Chondrocyte (in vitro differentiated cells): ENCODE measurements at places on chromosomes 5 and 9. TPM values are rescaled to one million over a fixed set of nuclear protein-coding genes. Genes with fewer than 3 reads are reported as not detected.

- peaks cover 15% of the 10 kb centered on the region for H3K4me1 ChIP-seq
- no peaks in the 10 kb centered on the region for H3K36me3 ChIP-seq
- no peaks in the 10 kb centered on the region for H3K27me3 ChIP-seq
- no peak overlapping the region for H3K27ac ChIP-seq
- no peak overlapping the region for H3K4me3 ChIP-seq
Measured at GRCh38 chr5:53127107-53127506, 17.6 kb upstream of the MOCS2 start.

- H3K36me3 ChIP-seq = no peaks in the 10 kb centered on the region
- no peak overlapping the region for H3K4me3 ChIP-seq
- no peak for DNase-seq
Measured at GRCh38 chr5:67680099-67680498, 483.5 kb upstream of the CD180 start.

Gene PHYKPL
- total RNA-seq = 40.0 to 49.1 TPM (median 43.8 TPM) in 3 replicates

Gene CSF1R
- 0.62 to 1.7 TPM (median 0.65 TPM) in 3 replicates for total RNA-seq

Gene EIF4E1B
- total RNA-seq = not detected in 3 replicates

DNA sequence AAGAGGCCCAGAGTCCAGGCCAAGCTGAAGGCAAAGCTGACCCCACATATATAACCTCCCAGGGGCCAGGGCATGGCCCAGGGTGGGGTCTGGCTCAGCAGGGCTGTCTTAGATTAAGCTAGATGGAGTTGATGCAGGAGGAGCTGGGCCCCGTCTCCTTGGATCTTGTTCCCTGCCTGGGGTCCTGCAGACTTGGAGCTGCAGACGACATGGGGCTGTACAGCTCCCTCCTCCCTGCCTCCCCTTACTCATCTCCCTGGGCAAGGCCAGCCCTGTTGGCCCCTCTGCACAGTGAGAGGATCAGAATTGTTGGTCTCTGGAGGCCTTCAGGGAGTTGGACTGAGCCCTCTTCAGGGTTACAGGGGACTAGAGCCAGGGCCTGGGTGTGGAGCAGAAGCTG is 134.9 kb downstream of the RGS3 start:
- H3K27me3 ChIP-seq = no peaks in the 10 kb centered on the region
- no peak overlapping the region for H3K4me3 ChIP-seq
- peaks cover 14% of the 10 kb centered on the region for H3K36me3 ChIP-seq
- H3K27ac ChIP-seq = peak overlapping the region; percentile 54

Gene COL5A1
- 2,235 to 2,410 TPM (median 2,315 TPM) in 3 replicates for total RNA-seq

DNA sequence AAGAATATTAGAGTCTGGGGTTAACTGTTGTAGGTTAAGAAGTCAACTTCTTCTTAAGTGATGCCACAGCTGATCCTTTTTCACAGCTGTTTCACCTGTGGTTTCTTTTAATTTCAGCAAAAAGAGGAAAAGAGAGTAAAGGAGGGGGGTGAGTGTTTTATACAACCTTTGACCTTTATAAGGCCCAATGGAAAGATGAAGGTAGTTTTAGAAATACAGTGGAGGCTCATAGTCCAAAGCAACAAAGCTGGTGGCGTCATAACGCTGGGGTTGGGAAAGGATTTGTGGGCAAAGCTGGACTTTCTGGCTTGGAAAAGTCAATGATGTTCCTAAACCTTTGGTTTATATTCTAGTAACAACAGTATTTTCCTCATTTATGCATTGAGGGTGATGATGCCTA is 49.5 kb downstream of the RCL1 start:
- peaks cover 29% of the 10 kb centered on the region for H3K4me1 ChIP-seq
- DNase-seq = no peak
- peaks cover 12% of the 10 kb centered on the region for H3K36me3 ChIP-seq
- H3K4me3 ChIP-seq = no peak overlapping the region
- H3K27ac ChIP-seq = no peak overlapping the region

Gene CD274
- total RNA-seq = 0.12 to 0.67 TPM in 2 of 3 replicates, not detected in the other

Gene PCDHGA7
- 0.17 to 0.31 TPM (median 0.28 TPM) in 3 replicates for total RNA-seq

Gene CLIC3
- 4.9 to 5.5 TPM in 2 of 3 replicates, not detected in the other for total RNA-seq

DNA sequence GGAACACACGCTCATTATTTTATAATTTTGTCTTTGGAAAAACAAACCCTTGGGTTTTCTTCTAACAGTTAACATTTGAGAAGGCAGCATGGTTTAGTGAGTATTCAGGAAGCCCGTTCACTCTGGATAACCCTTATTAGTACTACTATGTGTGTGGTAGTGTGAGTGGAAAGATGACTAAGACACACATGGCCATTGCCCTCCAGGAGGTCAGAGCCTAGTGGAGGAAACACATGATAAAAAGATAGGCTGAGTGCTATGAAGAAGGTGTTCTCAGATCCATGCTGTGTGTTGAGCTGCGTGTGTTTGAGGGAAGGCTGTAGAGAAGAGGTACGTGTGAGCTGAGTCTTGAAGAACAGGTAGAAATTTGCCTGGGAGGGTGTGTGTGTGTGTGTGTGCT is 8.4 kb downstream of the C5orf47 start:
- no peak for DNase-seq
- peaks cover 36% of the 10 kb centered on the region for H3K27me3 ChIP-seq
- no peak overlapping the region for H3K27ac ChIP-seq
- H3K4me1 ChIP-seq = no peaks in the 10 kb centered on the region
- no peaks in the 10 kb centered on the region for H3K36me3 ChIP-seq
- no peak overlapping the region for H3K4me3 ChIP-seq

DNA sequence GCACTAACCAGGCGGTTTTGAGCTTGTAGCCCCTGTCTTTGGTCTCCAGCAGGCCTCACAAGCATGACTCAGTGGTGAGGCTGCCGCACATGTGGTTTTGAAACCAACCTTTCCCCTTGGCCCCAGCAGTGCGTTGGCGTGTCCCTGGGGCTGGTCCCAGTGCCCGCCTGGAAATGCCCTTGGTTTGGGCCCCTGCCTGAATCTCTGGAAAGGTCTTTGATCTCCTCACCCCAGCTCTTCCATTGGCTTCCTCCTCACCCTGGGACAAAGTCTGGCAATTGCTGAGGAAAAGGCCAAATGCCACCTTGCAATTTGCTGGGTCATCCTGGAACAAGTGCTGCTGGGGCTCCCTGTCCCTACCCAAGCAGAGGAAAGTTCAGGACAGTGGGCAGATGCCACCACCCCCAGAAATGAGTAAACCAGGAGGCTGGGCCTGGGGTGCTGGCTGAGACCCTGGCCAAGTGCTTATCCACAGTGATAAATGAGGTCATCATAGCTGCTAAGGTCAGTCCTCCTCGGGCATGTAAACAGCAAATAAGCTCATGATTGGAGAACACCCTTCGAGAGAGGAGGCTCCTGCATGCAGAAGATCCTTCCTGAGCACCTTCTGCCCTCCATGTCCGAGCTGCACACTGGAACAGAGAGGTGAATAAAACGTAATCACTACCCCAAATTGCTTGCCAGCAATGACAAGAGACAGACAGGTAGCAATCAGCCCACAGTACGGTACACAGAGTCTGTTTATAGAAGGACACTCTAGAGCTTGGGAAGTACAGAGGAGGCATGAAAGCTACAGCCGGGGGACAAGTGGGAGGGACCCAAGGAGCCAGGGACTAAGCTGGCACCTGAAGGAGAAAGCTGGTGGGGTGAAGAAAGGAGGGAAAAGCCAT is 98.9 kb upstream of the CPEB4 start:
- no peaks in the 10 kb centered on the region for H3K36me3 ChIP-seq
- DNase-seq = no peak
- no peak overlapping the region for H3K4me3 ChIP-seq
- H3K4me1 ChIP-seq = peaks cover 9% of the 10 kb centered on the region

DNA sequence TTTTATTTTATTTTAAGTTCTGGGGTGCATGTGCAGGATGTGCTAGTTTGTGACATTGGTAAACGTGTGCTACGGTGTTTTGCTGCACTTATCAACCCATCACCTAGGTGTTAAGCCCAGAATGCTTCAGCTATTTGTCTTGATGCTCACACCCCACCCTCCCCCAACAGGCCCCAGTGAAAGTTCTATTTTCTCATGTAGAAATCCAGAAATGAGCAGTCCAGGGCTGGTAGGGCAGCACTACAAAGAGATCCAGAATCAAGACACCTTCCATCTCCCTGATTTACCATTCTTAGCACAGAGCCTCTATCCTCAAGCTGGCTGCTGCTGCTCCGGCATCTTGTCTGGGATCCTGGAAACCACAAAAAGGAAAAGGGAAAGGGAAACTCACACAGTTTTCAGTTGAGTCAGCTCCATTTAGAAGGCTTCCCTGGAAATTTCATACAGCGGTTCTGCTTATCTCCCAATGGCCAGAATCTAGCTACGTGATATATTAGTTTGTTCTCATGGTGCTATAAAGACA is 85.4 kb upstream of the SMARCA2 start:
- DNase-seq = no peak
- H3K4me1 ChIP-seq = no peaks in the 10 kb centered on the region
- no peak overlapping the region for H3K27ac ChIP-seq
- peaks cover 18% of the 10 kb centered on the region for H3K27me3 ChIP-seq
- no peak overlapping the region for H3K4me3 ChIP-seq

DNA sequence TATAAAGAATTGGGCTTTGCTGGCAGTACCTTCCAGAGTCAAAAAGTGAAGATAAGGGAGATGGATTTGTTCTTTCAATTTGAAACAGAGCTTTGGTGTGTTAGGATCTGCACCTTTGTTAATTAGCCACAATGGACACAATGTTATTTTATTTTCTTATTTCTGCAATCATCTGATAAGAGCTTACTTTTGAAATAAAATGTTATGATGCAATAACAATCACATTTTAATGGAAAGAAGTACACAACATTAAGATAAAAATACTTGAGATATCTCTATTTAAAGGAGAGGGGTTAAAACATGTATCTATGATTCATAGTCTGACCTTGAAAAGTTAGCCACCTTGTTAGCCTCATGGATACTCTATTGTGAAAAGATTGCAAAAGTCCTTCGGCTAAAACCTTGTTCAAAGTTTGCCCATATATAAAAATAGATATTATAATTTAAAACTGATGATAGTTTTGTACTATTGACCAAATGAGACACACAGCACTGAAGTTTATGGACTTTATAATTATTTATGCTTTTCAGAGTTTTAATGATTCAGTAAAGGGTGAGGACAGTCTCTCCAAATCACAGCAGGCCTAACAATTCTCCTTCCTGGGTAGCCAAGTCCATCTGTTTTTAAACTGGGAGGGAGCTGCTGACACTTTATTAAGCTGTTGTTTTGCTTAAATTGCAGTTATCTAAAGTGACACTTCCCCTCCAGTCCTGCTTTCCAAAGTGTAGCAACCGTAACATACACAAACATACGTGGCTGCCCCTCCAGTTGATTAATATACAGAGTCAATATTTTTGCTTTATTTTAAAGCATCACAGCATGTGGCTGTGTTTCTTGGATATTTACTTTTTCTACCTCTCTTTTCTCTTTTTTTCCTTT is 47.6 kb upstream of the DAP start:
- H3K27me3 ChIP-seq = peaks cover 2% of the 10 kb centered on the region
- H3K4me1 ChIP-seq = no peaks in the 10 kb centered on the region
- no peak for DNase-seq

GRCh38 chr5:158933494-158934318 is 166.0 kb downstream of the EBF1 start:
- no peak for DNase-seq
- no peak overlapping the region for H3K4me3 ChIP-seq
- no peak overlapping the region for H3K27ac ChIP-seq
- H3K36me3 ChIP-seq = peaks cover 17% of the 10 kb centered on the region

DNA sequence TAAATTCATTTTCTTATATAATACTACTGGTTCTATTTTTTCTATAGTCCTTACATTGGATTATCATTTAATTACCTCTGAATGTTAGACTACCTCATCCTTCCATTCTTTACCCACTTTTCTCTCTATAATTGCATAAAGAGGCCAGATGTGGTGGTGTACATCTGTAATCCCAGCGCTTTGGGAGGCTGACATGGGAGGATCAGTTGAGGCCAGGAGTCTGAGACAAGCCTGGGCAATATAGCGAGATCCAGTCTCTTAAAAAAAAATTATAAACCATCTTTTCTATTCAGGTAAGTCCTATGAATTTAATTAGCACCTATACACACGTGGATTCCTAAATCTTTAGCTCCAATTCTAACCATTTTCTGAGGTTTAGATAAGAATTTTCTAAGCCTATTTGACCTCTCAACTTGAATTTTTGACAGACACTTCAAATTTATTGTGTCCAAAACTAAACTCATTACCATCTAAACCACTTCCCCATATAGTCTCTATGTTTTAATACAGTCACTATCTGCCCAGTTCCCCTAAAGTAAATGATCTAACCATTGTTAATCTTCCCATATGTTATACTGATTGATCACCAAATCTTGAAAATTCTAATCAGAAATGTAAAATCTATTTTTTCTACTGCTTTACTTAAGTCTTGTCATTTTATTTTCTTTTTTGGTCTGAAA is 33.0 kb upstream of the CHD1 start:
- DNase-seq = no peak
- peaks cover 1% of the 10 kb centered on the region for H3K36me3 ChIP-seq
- no peak overlapping the region for H3K4me3 ChIP-seq
- no peaks in the 10 kb centered on the region for H3K4me1 ChIP-seq

DNA sequence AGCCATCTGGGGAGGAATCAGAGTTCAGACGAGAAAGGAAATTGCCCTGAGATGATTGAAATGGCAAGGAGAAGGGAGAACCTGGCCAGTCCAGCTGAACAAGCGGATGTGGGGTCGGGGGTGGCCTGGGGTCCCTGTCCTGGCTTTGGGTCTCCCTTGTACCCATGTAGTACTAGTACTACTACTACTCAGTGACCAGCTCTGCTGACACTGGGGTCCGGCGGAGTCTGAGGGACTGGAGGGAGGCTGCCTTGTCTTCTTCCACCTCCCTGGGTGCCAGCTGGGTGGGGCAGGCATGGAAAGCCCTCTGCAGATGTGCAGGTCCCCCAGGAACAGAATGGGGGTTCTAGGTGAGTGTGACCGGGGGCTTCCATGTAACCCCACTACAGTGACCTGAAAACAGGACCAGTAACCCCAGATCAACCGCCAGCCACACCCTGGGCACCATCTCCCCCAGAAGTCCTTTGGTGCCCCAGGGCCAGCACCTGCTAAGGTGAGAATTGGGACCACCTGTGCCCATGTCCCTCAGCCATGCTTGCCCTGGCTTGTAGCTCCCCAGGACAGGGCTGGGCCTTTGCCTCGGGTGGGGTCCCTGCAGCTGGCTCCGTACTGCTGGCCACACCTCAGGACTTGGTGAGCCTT is 89.1 kb upstream of the COL5A1 start:
- no peaks in the 10 kb centered on the region for H3K36me3 ChIP-seq
- H3K4me3 ChIP-seq = peak overlapping the region; percentile 54
- H3K27ac ChIP-seq = peak overlapping the region; percentile 98
- H3K27me3 ChIP-seq = no peaks in the 10 kb centered on the region
- peak; percentile 83 for DNase-seq

Gene CTSV
- total RNA-seq = 0.34 to 0.90 TPM (median 0.85 TPM) in 3 replicates

- H3K27ac ChIP-seq = no peak overlapping the region
- DNase-seq = no peak
- H3K4me3 ChIP-seq = no peak overlapping the region
- no peaks in the 10 kb centered on the region for H3K4me1 ChIP-seq
Measured at GRCh38 chr5:68396722-68397121, 181.2 kb downstream of the PIK3R1 start.

Gene DOK3
- 4.7 to 7.7 TPM (median 7.5 TPM) in 3 replicates for total RNA-seq

- peaks cover 5% of the 10 kb centered on the region for H3K4me1 ChIP-seq
- no peaks in the 10 kb centered on the region for H3K36me3 ChIP-seq
- H3K27me3 ChIP-seq = peaks cover 11% of the 10 kb centered on the region
- no peak overlapping the region for H3K4me3 ChIP-seq
Measured at GRCh38 chr5:154642499-154643245, 112.5 kb upstream of the LARP1 start.
